ENCODE measurements at places on chromosomes 6 and 20. TPM values are rescaled to one million over a fixed set of nuclear protein-coding genes. Genes with fewer than 3 reads are reported as not detected.

The GSTA2 gene
- not detected for total RNA-seq

The TBXT gene
- not detected for total RNA-seq

The RSPH9 gene
- total RNA-seq: 0.24 TPM

The BPI gene
- not detected for total RNA-seq

The BRPF3 gene
- 12.9 TPM for total RNA-seq

The CYP21A2 gene
- total RNA-seq: not detected

The COL21A1 gene
- total RNA-seq: 0.81 TPM

The HNF4A gene
- 11.5 TPM for total RNA-seq

Measured in A549 treated with CpdA at 1 μM for 4 hours (cell line).